Astrocyte (in vitro differentiated cells and primary cell): ENCODE measurements at places on chromosomes 1 and 21. TPM values are rescaled to one million over a fixed set of nuclear protein-coding genes. Genes with fewer than 3 reads are reported as not detected.

DNA sequence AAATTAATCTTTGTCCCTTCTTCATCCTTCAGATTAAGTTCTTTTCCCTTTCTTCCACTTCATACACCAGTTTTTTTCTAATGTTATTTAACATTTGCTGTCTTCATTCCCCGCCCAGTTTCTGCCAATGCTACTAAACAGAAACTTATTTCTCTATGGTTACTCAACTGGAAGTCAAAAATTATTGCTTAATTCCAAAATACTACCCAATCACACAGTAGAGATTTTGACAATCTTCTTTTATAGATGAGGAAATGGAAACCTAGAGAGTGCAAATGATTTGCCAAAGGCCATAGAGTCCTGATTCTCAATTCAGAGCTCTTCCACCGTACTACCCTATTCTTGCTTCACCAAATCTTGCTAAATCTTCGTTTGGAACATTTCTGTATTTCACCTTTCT is 58.1 kb upstream of the SH3GLB1 start:
- H3K4me1 ChIP-seq = no peaks in the 10 kb centered on the region
- no peak overlapping the region for H3K4me3 ChIP-seq
- no peak overlapping the region for H3K27ac ChIP-seq

GRCh38 chr1:66542314-66542713 is 8.4 kb downstream of the SGIP1 start:
- DNase-seq = no peak
- no peaks in the 10 kb centered on the region for H3K36me3 ChIP-seq
- no peaks in the 10 kb centered on the region for H3K27me3 ChIP-seq
- peak overlapping the region; percentile 20 for H3K4me3 ChIP-seq

Gene MYBPH
- not detected in 2 replicates for total RNA-seq

Gene RXFP4
- total RNA-seq = not detected in 2 replicates

GRCh38 chr1:213989002-213989855 is 1.5 kb downstream of the PROX1 start:
- H3K27ac ChIP-seq = no peak overlapping the region
- H3K36me3 ChIP-seq = no peaks in the 10 kb centered on the region
- H3K4me1 ChIP-seq = peaks cover 5% of the 10 kb centered on the region
- peaks cover 41% of the 10 kb centered on the region for H3K27me3 ChIP-seq
- no peak for DNase-seq
- H3K4me3 ChIP-seq = peak overlapping the region; percentile 72

Gene PLPP3
- 1.2 and 2.2 TPM in 2 replicates for total RNA-seq

- H3K36me3 ChIP-seq = no peaks in the 10 kb centered on the region
- DNase-seq = no peak
- no peaks in the 10 kb centered on the region for H3K4me1 ChIP-seq
- no peak overlapping the region for H3K4me3 ChIP-seq
- H3K27ac ChIP-seq = no peak overlapping the region
- no peaks in the 10 kb centered on the region for H3K27me3 ChIP-seq
Observed at GRCh38 chr1:2943686-2944260, 77.5 kb upstream of the ACTRT2 start.

Gene PPIAL4G
- not detected in 2 replicates for total RNA-seq

GRCh38 chr1:220787069-220787619 is 431 bp downstream of the MTARC1 start:
- H3K4me3 ChIP-seq = peak overlapping the region; percentile 56
- H3K27me3 ChIP-seq = no peaks in the 10 kb centered on the region
- H3K27ac ChIP-seq = no peak overlapping the region
- H3K4me1 ChIP-seq = peaks cover 9% of the 10 kb centered on the region
- H3K36me3 ChIP-seq = no peaks in the 10 kb centered on the region

Gene SDE2
- 25.3 and 26.1 TPM in 2 replicates for total RNA-seq

DNA sequence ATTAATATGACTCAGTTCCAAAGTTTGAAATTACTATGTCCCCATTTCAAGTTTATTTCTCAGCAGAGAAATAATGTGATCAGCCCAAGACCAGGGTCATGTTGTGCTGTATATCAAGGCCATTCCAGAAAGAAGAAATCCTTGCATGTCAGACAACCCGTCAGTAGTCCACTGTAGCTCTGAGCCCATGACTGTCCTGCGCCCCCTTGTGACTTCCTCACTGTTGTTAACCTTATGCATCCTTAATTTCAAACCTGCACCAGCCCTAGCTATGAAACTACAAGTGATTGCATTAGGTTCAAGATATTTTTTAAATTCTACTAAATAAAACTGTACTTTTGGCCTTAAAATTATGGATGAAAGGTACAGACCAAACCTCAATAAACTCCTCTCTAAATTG is 133.0 kb downstream of the LRRC7 start:
- no peak overlapping the region for H3K4me3 ChIP-seq
- no peaks in the 10 kb centered on the region for H3K27me3 ChIP-seq
- H3K27ac ChIP-seq = no peak overlapping the region

- no peak overlapping the region for H3K4me3 ChIP-seq
- H3K36me3 ChIP-seq = no peaks in the 10 kb centered on the region
- H3K27me3 ChIP-seq = no peaks in the 10 kb centered on the region
- DNase-seq = no peak
- H3K27ac ChIP-seq = no peak overlapping the region
Observed at GRCh38 chr1:66526036-66526435, 7.9 kb upstream of the SGIP1 start.

DNA sequence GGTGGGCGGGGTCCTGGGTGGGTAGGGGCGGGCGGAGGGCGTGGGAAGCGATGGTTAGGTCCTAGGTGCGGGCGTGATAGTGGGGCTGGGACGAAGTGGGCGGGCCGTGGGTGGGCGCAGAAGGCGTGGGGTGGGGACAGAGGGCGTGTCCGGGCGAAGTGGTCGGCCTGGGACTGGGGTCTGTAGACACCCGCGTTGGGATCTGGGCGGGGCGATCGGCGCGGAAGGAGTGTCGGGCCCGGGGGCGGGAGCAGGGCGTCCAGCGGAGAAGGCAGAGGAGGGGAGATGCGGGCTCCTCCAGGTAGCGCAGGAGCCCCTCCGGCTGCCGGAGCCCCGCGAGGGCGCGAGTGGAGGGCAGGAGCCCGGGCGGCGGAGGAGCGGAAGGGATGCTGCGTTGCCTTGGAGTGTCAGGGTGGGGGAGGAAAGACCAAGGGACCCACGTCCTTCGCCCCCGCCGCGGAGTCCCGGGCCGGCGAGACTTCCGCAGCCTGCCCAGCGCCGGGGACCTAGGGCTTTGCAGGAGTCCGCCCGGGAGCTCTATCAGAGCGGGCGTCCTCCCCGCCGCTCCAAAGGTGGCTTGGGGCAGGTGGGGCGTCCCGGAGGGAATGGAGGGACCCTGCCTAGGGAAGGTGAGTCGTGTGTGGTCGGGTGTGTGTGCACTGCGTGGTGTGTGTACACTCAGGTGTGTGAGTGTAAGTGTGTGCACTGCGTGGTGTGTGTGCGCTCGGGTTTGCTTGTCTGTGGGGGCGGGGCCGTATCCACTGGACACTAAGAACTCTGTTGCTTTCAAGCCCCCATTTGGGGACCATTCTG is 27.0 kb upstream of the PRSS38 start:
- no peaks in the 10 kb centered on the region for H3K36me3 ChIP-seq
- peak overlapping the region; percentile 59 for H3K4me3 ChIP-seq
- peak overlapping the region; percentile 16 for H3K27ac ChIP-seq
- no peaks in the 10 kb centered on the region for H3K27me3 ChIP-seq
- DNase-seq = no peak

DNA sequence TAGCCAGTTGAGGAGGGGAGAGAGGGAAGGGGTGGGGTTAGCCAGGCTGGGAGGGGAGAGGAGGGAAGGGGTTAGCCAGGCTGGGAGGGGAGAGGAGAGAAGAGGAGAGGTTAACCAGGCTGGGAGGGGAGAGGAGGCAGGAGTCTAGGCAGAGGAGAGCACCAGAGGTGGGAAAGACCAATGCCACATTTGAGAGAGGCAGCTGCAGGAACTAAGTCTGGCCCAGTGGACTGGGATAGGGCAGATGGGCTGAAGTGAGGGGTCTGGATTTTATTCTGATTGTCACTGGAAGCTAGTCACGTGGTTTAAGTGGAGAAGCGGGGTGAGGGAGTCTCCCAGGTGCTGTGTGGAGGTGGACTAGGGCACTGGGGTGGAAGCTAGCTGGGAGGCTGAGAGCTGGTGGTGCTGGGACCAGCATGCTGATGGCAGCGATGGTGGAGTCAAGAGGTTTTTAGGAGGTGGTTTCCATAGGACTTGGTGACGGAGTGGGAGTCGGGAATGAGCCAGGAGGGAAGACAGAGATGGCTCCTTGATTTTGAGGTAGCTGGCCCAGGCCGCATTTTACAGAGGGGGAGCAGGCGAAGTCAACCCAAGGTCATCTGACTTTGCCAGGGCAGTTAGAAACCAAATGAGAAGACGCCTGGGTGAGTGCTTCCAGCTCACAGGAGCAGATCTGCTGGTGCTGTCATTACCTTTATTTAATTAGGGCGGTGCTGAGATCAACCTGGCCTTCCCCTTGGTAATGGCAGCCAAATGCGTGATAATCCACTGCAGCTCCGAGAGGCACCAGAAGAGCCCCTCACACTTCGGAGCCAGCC is 42.8 kb downstream of the DISP3 start:
- no peak for DNase-seq
- no peak overlapping the region for H3K4me3 ChIP-seq
- no peaks in the 10 kb centered on the region for H3K27me3 ChIP-seq
- H3K4me1 ChIP-seq = no peaks in the 10 kb centered on the region

DNA sequence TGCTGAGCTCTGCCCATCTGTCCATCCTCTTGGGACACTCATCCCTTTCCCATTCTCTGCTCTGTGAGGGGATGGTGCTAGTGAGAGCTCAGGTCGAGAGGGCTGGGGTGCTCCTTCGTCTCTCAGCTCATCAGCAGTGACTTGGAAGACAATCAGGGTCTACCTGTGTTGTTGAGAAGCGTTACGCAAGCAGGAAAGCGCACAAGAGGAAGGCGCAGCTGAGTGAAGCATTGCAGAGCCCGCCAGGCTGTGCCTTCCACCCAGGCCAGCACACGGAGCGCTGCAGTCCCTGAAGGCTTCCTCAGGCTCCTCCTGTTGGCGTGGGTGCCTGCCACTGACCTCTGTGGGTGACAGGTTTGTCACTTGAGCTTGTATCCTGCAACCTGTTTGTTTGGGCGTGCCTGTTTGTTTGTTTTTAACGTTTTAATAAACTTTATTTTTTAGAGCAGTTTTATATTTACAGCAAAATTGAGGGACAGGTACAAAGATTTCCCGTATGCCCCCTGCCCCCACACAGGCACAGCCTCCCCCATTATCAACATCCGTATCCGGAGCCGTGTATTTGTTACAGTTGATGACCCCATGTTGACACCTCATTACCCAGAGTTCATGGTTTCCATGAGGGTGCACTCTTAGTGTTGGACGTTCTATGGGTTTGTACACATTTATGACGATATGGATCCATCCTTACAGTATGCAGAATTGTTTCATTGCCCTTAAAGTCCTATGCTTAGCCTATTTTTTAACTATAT is 36.7 kb downstream of the ADARB1 start:
- no peak for DNase-seq
- no peak overlapping the region for H3K4me3 ChIP-seq
- no peak overlapping the region for H3K27ac ChIP-seq
- H3K36me3 ChIP-seq = no peaks in the 10 kb centered on the region

Gene SVBP
- 19.7 and 28.1 TPM in 2 replicates for total RNA-seq

DNA sequence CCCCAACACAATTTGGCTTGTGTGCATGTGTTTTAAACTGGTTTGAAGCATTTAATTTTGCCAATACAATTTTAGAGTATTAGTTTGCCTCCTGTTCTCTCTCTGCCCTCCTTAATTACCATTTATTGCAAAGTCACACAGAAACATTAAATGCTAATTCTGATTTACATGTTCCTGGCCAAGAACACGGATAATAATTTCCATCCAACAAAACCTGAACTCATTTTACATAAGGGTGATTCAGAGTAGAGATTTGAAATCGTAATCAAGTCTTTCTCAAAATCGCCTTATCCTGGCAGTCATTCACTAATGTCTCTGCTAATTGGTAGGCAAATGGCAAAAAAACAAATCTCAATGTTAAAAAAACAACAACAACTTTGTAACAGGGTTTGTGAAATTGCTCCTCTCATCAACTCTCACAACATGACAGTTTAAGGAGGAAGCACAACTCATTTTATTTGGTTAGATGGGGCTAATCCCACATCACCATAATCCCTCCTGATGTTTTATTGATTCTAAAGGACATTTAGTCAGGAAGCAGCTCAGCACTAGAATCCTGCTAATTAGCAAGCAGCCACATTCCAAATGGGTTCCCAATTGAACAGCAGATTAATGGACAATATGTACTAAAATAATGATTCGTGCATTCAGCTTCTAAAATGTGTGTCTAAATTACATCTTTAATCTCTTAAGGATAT is 55.9 kb downstream of the C1orf87 start:
- no peak for DNase-seq
- no peaks in the 10 kb centered on the region for H3K27me3 ChIP-seq
- no peak overlapping the region for H3K4me3 ChIP-seq
- H3K27ac ChIP-seq = no peak overlapping the region
- no peaks in the 10 kb centered on the region for H3K4me1 ChIP-seq

GRCh38 chr1:161484613-161485012 is 20.6 kb upstream of the FCGR2A start:
- H3K4me3 ChIP-seq = no peak overlapping the region
- H3K36me3 ChIP-seq = no peaks in the 10 kb centered on the region
- H3K27me3 ChIP-seq = peaks cover 7% of the 10 kb centered on the region

Gene KRTAP19-3
- not detected in 2 replicates for total RNA-seq

Gene SYT14
- 3.9 and 6.1 TPM in 2 replicates for total RNA-seq

Gene CLCNKB
- total RNA-seq = 0.36 and 0.64 TPM in 2 replicates

- no peak overlapping the region for H3K27ac ChIP-seq
- no peaks in the 10 kb centered on the region for H3K36me3 ChIP-seq
- peaks cover 3% of the 10 kb centered on the region for H3K4me1 ChIP-seq
Observed at GRCh38 chr1:200388791-200389190, 21.0 kb downstream of the ZNF281 start.

Gene KCNJ9
- total RNA-seq = not detected in 2 replicates

DNA sequence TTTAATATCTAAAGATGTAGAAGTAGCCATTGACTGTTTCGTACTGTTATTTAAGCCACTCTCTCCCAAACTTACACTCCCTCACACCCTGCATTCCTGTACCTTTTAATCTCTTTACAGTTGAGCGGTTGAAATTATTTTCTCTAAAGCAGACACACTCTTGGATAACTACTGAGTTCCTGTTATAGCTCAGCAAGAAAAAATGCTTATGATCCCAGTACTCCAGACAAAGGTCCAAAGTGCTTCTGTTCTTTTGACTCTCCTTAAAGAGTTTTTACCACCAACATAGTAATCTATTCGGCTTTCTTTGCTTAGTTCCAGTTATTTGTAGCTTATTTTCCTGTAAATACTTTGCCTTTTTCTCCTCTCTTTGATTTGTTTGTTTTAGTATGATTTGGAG is 100.1 kb downstream of the ATF6 start:
- H3K4me1 ChIP-seq = no peaks in the 10 kb centered on the region
- H3K4me3 ChIP-seq = no peak overlapping the region
- DNase-seq = peak; percentile 44
- no peaks in the 10 kb centered on the region for H3K27me3 ChIP-seq
- peak overlapping the region; percentile 4 for H3K27ac ChIP-seq

Gene ACKR1
- total RNA-seq = 0.67 and 1.00 TPM in 2 replicates
